ENCODE measurements at places on chromosomes 7 and 10.

- no peak for DNase-seq
Observed at GRCh38 chr10:108411206-108411605, 1246.7 kb upstream of the SORCS1 start.

GRCh38 chr7:46682836-46683624 lies 762.0 kb upstream of the IGFBP3 start:
- no peak for DNase-seq

DNA sequence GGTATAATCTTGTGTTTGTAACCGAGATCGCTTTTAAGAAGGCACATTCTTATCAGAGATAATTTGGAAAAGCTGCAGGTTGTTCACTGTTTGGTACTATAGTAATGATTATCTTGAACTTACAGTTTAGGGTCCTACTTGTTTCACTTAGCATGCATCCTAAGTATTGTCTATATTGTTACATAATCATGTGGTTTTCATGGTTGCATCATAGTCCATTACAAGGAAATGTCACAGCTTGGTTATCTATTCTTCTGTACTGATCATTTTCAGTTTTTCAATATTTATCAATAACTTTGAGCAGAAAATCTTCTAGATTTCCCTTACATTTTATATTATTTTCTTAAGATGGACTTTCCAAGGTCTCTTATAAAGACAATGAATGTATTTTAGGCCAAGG lies 116.3 kb downstream of the PLPP4 start:
- no peak for DNase-seq

- no peak for DNase-seq
Observed at GRCh38 chr7:64729089-64729848, 63.3 kb downstream of the ZNF107 start.

- DNase-seq: no peak
Observed at GRCh38 chr10:124975977-124976514, 34.1 kb downstream of the ZRANB1 start.
